ENCODE measurements at places on chromosomes 6 and 20. TPM values are rescaled to one million over a fixed set of nuclear protein-coding genes. Genes with fewer than 3 reads are reported as not detected.

Gene EMILIN3
- total RNA-seq, result 5.6 TPM

Gene KIF25
- not detected for total RNA-seq

Gene PDYN
- not detected for total RNA-seq

Gene PLTP
- total RNA-seq, result 292 TPM

Gene ISM1
- 14.5 TPM for total RNA-seq

Gene POM121L2
- total RNA-seq, result not detected

Gene PTK6
- total RNA-seq, result 25.8 TPM

Gene NKX2-2
- total RNA-seq, result not detected

Gene PTPRK
- total RNA-seq, result 82.5 TPM

Gene PRICKLE4
- total RNA-seq, result 10.1 TPM

Gene TSBP1
- total RNA-seq, result not detected

Gene OR2H1
- not detected for total RNA-seq

Gene SIRPA
- total RNA-seq, result 52.3 TPM

Gene TFB1M
- 7.6 TPM for total RNA-seq

Gene FOXS1
- total RNA-seq, result not detected

Gene OR12D3
- total RNA-seq, result not detected

Gene AFDN
- total RNA-seq, result 162 TPM

Gene OPRL1
- 1.5 TPM for total RNA-seq

Gene ZBTB46
- total RNA-seq, result 7.4 TPM

Gene TNXB
- total RNA-seq, result 207 TPM

Gene CAP2
- 9.6 TPM for total RNA-seq

Gene SCRT2
- not detected for total RNA-seq

Gene SLC18B1
- 6.4 TPM for total RNA-seq

Gene MRAP2
- 4.2 TPM for total RNA-seq

Gene IRF4
- 2.9 TPM for total RNA-seq

Gene SLC35F1
- total RNA-seq, result 2.7 TPM

Gene COL12A1
- total RNA-seq, result 130 TPM

Gene MYLIP
- 30.7 TPM for total RNA-seq

Gene COQ3
- total RNA-seq, result 3.7 TPM

Gene BPIFB2
- total RNA-seq, result not detected

Gene SYCP2L
- 0.25 TPM for total RNA-seq

Gene DTD1
- 24.1 TPM for total RNA-seq

Gene GNAS-AS1
- not detected for total RNA-seq

Gene SEMG1
- total RNA-seq, result not detected

Gene GATA5
- 7.9 TPM for total RNA-seq

Gene OPN5
- total RNA-seq, result not detected

Gene SPATS1
- not detected for total RNA-seq

Gene CYP39A1
- 5.4 TPM for total RNA-seq

Gene AVP
- not detected for total RNA-seq

Gene C6orf15
- total RNA-seq, result not detected

Gene ADAM33
- 119 TPM for total RNA-seq

Gene MEI4
- total RNA-seq, result not detected

Gene DNAH8
- total RNA-seq, result not detected

Gene DAAM2
- total RNA-seq, result 22.1 TPM

Gene CNR1
- 6.1 TPM for total RNA-seq

Gene REM1
- 4.4 TPM for total RNA-seq
